ENCODE measurements at places on chromosomes 11 and 22.

DNA sequence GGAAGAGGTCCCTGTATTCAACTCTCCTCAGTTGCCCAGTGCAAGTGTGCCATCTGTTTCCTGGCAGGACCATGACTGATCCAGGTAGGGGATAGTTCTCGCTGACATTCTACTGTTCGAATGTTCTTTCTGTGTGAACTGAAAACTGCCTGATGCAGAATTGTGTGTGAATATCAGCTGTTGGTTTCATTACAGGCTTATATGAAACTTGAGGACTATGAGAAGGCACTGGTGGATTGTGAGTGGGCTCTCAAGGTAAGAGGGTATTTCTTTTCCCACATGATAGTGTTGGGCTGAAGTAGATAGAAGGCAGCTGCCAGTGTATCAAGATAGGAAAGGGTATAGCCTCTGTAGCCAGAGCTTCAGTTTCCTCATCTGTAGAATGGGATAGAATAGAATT, 15.3 kb downstream of the TTC12 start:
- DNase-seq: no peak

GRCh38 chr11:88484873-88485621, 147.5 kb upstream of the CTSC start:
- no peak for DNase-seq

- no peak for DNase-seq
These were observed 42.7 kb upstream of the NRIP3 start for GRCh38 chr11:9046481-9046880.

GRCh38 chr11:117833401-117833891, 8.9 kb upstream of the FXYD2 start:
- no peak for DNase-seq

GRCh38 chr11:76139314-76139713, 67.0 kb downstream of the WNT11 start:
- no peak for DNase-seq

- no peak for DNase-seq
These were observed 4.6 kb downstream of the PHOX2A start for GRCh38 chr11:72239313-72239848.

- DNase-seq: no peak
These were observed 332.4 kb downstream of the TBC1D22A start for GRCh38 chr22:47094861-47095330.
